Kidney (tissue), 22 donors: ENCODE measurements at places on chromosomes 7 and 10. TPM values are rescaled to one million over a fixed set of nuclear protein-coding genes. Genes with fewer than 3 reads are reported as not detected.

Gene ANKRD7
- total RNA-seq = 3.0 TPM

Gene MYPN
- total RNA-seq = 0.06 TPM

Gene PDK4
- total RNA-seq = 45.0 TPM

Gene ATOH7
- total RNA-seq = 0.16 TPM

Gene VKORC1L1
- 18.0 TPM for total RNA-seq

Gene UTF1
- total RNA-seq = not detected

Gene AMPH
- 1.2 TPM for total RNA-seq

Gene VSTM4
- 8.5 TPM for total RNA-seq

DNA sequence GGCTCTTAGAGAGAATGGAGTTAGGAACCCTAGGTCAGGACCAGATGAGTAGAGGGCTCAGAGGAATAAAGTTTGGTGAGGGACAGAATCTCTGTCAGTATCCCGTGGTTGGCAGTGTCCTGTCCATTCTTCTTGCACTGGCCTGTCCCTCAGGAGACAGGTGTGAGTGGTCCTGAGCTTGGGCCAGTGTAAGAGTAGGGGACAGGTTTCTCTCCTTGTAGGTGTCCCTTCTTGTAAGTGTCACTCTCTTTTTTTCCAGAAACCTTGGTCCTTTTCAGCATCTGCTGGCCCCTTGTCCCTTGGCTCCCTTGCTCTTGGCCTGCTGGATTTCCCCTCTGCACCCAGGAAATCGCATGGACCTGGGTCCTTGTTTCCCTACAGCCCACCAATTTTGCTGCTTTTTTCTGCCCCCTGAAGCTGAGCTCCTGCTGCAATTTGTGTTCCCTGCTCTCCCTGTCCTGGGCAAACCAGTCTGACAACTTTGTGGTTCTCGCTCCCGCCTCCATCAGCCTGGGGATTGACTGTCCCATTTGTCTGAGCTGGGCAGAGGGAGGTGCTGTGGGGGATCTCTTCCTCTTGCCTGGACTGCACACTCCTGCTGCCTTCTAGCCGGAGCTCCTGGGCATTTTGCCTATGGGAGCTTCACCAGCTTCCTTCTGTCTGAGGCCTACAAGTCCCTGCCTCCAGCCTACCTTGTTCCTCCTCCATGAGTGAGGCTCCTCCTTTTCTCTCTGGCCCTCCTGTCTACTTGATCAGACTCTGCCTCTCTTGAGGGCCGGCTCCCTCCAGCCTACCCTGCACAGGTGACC lies 6.5 kb downstream of the TSPAN14 start:
- DNase-seq = peak; percentile 89

DNA sequence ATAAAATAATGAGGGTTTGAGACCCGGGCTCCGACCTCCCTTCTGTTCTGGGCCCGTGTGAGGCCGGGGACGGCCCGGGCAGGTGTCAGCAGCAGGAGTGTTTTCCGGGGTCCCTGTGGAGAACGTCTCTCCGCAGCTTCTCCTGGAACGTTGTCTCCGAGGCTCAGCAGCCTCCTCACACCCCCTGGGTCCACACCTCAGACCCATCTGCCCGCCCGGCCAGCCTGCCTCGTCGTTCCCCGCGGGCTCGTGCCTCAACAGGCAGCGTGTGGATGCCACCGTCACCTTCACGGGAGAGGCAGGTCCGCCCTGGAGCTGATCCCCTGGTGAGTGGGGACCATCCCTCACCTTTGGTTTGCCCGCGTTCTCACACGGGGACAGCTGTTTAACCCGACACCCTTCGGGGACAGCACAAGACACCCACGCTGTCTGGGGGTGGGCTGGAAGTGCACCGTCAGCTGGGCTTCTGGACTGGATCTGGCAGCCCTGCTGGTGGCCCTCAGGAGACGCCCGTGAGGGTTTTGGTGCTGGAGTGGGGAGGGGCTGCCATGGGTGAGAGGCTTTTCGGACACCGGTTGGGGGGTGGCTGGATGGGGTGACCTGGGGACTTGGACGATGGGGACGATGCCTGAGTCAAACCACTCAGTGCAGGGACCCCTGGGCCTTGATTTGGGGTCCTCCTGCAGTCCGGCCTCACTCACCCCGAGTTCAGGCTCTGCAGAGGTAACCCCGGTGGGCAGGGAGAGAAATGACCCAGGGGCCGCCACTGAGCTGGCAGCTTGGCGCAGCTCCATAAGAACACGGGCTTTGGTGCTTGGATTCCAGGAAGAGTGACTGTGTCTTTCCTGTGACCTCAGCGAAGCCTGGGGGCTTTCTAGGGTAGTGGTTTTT lies 131.7 kb downstream of the DNAJB6 start:
- DNase-seq = peak; percentile 37

- no peak for DNase-seq
These were observed 10.6 kb downstream of the LRIT2 start for GRCh38 chr10:84214612-84215235.

GRCh38 chr10:79491143-79491835 lies 21.0 kb upstream of the EIF5AL1 start:
- DNase-seq = peak; percentile 34

DNA sequence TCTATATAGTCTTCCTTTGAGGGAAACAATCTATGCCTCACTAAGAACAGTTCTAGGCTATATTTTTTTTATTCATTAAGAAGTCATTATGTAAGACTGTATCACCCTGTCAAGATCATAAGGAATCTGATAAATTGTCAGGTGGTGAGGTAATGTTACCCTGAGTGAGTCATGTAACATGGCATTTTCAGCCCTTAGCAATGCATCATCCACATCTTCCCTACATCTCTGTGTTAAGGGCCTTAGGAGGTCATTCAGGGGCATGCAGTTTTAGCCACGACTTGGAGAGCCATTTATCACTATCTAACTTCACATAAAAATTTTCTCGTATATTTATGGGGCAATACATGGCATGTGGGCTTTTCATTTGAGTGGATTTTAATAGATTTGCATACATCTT lies 924.5 kb upstream of the MBL2 start:
- no peak for DNase-seq

DNA sequence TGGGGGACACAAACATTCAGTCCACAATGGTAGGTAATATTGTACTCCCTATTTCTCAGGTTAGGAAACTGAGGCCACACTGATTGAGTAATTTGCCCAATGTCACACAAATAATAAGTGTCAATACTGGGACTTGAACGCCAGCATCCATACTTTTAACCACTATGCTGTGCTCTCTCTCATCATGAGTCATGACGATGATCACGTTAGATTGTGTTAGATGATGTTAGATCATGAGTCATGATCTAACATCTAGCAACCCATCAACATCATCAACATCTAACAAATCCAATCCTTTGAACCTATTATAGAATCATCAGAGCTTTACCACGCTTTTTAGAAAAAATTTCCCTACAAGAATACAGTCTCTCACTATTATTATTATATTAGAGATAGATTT lies 28.1 kb upstream of the HERPUD2 start:
- DNase-seq = no peak

GRCh38 chr7:109997837-109998236 lies 1093.1 kb upstream of the LRRN3 start:
- no peak for DNase-seq

GRCh38 chr10:10774416-10774815 lies 243.3 kb upstream of the CELF2 start:
- no peak for DNase-seq

DNA sequence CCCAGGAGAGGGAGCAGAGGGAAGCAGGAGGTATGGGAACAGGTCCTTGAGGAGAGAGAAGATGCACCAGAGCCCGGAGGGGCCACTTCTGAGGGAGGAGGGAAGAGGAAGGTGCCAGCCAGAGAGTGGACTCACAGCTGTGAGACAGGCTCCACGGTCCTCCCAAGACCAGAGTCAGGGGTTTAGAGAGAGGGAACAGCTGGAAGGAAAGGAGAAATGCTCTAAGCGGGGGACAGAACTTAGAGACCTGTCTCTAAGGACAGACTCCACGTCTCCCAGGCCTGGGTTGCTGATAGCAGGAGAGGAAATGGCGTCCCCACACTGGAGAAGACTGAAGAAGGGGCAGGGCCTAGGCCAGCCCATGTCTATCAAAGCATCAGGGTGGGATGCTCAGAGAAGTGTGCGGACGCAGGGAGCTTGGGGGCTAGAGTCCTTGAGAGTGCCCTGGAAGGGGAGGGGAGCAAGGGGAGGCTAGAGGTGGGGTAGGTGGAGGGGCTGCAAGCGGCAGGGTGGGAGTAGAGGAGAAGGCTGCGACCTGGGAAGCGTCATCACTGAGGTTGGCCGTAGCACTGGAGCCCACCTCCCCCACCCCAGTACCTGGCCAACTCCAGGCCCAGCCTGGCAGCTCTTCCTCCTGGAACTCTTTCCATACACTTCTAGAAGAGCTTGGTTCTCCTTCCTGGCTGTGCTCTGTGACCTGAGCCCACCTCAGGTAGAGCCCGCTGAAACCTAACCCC lies 25.6 kb upstream of the GRID1 start:
- DNase-seq = no peak

GRCh38 chr10:49369216-49370162 lies 26.4 kb downstream of the DRGX start:
- DNase-seq = no peak

- no peak for DNase-seq
These were observed 12.5 kb upstream of the SEPHS1 start for GRCh38 chr10:13360587-13360986.

DNA sequence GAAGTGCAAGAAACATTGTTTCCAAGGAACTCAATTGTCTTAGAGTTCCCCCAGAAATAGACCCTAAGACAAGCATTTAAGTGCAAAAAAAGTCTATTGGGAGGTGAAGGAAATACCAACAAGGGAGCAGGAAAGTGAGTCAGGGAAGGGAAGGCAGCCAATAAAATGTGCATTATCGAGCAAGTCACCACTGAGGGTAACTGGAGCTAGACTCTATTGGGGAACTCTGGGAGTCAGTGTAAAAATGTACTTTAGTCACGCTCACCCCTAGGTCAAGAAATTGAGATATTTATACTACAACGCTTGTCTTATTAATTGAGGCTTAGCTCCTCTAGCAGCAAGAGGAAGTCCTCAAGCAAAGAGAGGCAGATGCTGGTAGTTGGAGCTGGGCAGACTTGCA lies 137.7 kb downstream of the RTKN2 start:
- no peak for DNase-seq

DNA sequence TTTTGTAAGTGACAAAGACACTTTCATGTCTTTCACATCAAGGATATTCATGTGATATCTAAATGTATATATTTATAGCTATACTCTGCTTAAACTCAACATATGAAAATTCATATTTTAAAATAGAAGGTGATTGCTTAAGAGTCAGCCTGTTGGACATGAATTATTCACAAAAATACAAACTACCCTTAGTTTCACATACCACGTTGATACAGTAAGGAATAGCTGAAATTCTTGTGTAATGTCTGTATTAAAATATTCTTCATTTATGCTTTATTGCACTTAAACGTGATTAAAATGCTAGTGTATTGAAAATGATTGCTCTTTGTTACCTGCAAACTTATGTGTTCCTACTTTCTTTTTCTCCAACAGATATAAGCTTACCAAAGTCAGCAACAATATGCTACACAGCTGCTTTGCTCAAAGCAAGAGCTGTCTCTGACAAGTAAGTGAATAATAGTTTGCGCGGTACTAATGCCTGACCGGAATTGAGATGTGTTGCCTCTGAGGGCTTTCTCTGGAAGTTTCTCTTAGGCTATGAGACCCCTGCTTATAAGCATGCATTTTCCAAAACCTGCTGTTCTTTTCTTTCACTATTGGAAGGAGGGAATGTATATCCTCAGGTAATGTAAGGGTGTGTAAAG lies 133.8 kb downstream of the WNT2 start:
- no peak for DNase-seq

GRCh38 chr10:36538953-36539586 lies 586.3 kb upstream of the ANKRD30A start:
- DNase-seq = no peak

GRCh38 chr7:98998821-98999725 lies 120.7 kb downstream of the TRRAP start:
- DNase-seq = no peak

DNA sequence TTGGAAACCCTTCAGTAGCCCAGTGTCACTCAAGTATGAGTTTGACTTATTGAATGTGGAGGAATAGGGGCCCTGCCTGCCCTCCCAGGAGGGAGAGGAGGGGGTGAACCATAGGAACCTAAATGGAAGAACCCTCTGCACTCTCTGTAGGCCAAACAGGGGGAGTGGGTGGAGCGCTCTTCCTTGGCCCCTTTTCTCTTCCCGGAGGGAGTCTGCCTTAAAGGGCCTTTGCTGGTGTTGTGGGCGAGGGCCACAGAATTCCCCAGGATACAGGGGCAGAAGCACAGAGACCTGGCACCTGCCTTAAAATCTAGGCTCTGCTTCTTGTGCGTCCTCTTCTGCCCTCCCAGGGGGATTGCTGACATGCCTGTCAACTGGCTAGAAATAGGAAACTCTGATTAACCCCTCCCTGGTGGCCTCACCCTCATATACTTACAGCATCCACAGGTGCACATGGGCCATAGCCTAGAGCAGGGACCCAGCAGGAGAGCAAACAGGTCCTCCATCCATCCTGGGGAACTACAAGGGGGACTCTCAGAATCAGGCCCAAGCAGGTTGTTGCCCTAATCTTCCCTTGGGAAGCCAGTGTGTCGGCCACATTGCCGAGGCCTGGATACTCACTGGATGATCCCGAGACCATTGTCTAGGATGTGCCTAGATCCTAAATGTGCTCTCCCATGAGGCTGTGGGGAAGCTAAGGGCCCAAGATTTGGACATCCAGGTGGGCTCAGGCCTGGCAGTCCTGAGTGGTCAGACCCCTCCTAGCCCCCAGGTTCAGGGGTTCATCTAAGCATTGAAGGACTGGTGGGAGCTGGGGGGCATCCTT lies 3.4 kb downstream of the TRIM8 start:
- DNase-seq = no peak

GRCh38 chr7:115113776-115114175 lies 191.9 kb downstream of the MDFIC start:
- DNase-seq = no peak

DNA sequence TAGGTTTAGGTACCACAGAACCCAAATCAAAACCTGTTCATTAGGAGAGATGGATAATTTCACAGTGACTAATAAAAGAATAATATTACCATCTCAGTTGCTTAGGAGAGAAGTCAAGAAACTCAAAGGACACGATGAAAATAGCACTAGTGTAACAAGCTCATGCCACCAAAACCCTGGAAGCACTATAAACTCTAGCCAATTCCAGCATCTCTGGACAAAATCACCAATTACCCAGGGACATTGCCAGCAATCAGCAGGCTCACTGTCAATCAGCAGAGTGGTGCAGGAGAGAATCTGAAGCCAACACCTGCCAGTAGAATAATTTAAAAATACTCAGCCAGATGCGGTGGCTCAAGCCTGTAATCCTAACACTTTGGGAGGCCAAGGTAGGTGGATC lies 88.9 kb downstream of the ARMH3 start:
- no peak for DNase-seq
